H1 (cell line): ENCODE measurements at places on chromosomes 6 and 20.

- DNase-seq = no peak
Measured at GRCh38 chr6:115323001-115323400, 737.7 kb downstream of the FRK start.

DNA sequence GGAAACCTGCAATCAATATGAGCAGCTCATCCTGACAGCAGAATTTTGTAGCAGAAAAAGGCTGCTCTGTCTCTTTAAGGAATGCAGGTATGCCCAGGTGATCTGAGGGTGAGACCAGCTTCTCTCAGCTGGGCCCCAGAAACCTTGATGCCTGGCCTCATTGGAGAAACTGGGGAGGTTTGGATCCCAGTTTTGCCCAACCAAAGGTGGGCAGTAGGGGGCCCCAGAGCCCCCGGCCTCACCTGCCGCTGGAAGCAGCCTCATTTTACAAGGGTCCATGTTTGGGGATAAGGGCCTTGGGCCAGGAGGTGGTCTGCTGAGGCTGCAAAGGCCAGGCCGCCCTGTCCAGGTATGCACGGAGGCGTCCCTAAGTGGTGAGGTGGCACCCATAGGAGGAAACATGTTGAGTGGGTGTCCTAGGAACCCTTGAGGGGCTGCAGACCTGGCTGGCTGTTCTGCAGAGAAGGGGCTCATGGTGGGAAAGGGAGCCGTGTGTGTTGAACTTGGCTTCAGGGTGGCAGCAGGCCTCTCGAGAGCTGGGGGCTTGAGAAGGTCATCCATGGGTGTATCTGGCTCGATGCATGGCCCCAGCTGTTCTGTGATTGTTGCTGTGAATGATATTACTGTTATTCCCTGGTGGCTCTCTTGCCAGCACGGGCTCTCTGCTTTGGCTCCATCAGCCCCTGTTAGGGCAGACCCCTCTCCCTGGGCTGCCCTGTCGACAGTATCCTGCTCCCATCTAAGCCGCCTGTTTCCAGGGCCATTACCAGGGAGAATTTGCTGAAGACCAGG is 208.4 kb downstream of the CDH4 start:
- no peak for DNase-seq

DNA sequence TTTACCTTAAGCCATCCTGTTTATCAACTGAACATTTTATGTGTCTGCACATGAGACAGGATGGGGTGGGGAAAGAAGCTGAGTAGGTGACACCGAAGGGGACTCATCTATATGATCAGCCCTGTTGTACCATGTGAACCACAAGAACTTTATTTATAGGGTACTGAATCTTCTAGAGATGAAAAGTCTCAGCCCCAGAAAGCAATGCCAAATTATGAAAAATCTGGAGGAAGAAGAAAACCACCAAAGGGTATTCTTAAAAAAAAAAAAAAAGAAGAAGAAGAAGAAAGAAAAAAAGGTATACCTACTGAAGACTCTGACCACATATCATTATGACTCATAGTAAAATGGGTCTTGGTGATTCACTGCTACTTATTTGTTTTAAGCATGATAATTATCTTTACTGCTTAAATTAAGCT is 39.8 kb upstream of the HBS1L start:
- no peak for DNase-seq

DNA sequence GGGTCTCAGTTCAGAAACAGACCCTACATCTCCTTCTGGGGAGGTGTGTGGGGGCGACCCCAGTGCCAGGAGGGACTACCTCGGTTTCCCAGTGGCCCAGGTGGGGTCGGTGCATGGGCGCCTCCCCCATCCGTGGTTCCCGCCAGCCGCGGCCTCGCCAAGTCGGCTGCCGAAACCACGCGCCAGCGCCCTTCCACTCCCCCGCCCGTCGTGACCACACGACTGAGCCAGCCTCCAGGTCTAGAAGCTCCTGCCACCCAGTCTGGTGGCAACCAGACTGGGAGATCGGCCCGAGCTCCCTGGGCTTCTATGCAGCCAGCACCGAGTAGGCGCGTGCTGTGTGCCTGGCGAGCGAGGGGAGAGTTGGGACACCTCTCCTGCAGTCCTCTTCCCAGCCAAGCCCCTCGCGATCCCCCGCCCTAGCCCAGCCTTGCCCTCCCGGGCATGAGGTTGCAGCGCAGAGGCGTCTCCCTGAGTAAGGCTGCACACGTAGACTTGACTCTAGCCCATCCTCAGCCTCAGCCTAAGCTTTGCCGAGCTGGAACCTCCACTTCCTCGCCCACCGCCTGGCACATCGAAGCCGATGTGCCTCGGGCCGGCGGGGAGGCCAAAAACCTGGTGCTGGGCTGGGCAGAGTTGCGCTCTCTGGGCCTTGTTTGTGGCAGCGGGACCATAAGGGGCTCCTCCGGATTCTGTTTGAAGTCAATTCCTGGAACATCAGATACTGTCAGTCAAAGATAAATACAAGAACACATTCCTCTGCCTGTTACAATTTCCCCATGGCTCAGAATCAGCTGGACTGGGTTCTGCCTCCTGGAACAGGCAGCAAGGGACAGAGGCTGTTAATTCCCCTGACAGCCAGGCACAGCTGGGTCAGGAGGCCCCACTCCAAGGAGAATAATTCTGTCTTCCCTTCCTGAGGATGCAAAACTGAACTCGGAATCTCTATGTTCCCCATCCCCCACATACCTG is 1.5 kb upstream of the CPNE5 start:
- DNase-seq = peak; percentile 79

GRCh38 chr20:50776122-50776817 is 18.6 kb upstream of the BCAS4 start:
- DNase-seq = no peak

DNA sequence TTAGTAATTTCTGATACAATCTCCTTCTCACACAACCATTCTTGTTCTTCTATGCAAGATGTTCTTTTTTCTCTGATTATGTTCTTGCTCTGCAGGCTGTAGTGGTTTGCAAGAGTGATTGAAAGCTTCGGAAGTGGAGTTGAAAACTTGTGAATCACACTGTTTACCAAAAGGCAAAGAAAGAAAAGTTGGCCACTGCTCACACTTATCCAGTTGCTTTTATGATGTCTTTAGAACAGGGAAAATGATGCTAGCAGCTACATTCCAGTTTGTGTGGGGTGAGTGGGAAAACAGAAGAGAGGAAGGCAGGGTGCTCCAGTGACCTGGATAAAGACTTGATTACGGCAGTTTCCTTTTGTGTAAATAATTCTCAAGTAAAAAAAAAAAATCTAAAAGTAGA is 583.3 kb downstream of the TENT5A start:
- no peak for DNase-seq

DNA sequence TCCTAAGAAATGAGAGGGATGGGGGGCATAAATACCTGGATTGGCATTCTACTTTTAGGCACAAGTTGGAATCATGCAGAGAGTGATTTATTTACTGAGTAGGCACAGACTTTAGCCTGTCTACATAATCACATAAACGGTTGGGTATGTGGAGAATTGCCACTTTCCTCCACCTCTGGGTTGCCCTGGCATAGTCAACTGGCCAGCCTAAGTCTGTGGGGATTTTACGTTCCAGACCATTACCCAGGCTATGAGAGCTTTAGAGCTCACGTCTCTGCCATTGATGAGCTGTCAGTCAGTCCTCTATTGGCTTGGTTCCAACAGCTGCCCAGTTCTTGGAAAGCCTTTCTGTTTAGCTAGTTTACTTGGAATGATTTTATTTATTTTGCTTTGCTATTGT is 5.0 kb upstream of the BHLHE23 start:
- DNase-seq = no peak

GRCh38 chr6:40674170-40674569 is 87.0 kb upstream of the LRFN2 start:
- DNase-seq = no peak

GRCh38 chr20:62501801-62502495 is 26.2 kb upstream of the GATA5 start:
- no peak for DNase-seq

DNA sequence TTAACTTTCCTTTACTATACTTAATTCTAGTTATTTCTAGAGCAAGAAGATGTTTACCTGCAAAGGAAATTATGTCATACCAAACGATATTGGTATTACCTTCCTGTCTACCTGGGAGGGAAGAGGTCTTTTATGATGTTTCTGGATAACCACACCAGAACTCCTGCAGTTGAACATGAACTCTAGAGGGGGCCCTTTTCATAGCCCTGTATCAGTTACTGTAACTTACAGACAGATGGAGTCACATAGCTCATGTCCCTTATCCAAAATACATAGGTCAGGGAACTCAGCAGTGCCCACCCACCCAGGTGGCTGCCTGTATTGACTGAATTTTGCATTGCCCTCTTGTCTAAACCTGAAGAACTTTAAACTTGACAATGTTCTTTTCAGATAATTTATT is 35.1 kb upstream of the MYL9 start:
- no peak for DNase-seq

- no peak for DNase-seq
Measured at GRCh38 chr6:137680705-137681346, 186.2 kb upstream of the TNFAIP3 start.

DNA sequence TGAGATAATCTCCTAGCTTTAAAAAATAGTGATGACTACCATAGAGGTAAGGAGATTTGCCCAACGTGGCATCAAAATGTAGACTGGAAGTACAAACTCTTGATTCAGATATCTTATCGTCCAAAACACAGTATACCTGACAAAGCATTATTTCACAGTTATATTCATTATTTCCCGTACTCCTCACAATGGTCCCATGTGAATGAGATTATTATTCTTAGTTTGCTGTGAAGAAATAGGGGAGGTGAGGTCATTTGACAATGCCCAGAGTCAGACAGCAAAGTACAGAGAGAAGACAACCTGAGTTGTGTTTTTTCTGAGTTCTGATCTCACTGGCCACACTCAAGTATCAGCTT is 1.2 kb upstream of the TFB1M start:
- DNase-seq = no peak

DNA sequence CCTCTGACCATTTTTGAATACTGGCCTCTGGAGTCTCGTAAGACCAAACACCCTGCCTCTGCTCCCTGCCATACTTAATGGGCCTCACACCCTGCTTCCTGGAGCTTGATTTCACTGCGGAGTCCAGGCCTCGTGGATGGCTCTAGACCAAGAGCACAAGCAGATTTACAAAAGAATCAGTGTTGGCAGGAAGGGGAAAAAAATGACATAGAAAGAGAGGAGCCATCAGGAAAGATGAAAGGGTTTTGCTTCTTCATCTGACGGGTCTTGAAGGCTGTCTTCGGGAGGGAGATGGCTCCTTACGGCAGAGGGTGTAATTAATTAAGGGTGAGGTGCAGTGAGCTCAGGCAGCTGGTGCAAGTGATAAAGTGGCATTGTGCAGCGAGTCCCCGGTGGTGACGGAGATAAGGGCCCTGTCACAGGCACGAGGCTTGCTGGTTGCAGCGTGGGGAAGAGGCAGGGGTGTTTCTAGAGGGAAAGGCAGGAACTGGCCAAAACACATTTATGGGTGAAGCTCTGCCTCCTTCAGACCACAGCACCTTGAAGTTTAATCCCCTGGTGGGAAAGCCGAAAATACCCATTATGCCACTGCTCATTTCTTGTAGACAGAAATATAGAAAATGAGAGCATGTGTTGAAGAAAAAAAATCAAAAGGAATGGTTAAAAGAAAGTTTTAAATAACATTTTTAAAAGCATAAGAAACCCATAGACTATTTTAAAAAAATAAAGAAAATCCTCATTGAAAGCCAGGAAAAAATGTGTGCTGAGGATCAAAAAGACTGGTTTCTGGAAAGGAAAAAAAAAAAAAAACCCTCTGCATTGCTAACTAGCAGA is 128.6 kb upstream of the LRFN2 start:
- DNase-seq = no peak
